ENCODE measurements at places on chromosomes 5 and 9.
A peak's percentile ranks its signal among the peaks of the same experiment; 100 is the strongest.

- DNase-seq: peak; percentile 53
Observed at GRCh38 chr5:126354012-126354857, 69.0 kb upstream of the GRAMD2B start.

DNA sequence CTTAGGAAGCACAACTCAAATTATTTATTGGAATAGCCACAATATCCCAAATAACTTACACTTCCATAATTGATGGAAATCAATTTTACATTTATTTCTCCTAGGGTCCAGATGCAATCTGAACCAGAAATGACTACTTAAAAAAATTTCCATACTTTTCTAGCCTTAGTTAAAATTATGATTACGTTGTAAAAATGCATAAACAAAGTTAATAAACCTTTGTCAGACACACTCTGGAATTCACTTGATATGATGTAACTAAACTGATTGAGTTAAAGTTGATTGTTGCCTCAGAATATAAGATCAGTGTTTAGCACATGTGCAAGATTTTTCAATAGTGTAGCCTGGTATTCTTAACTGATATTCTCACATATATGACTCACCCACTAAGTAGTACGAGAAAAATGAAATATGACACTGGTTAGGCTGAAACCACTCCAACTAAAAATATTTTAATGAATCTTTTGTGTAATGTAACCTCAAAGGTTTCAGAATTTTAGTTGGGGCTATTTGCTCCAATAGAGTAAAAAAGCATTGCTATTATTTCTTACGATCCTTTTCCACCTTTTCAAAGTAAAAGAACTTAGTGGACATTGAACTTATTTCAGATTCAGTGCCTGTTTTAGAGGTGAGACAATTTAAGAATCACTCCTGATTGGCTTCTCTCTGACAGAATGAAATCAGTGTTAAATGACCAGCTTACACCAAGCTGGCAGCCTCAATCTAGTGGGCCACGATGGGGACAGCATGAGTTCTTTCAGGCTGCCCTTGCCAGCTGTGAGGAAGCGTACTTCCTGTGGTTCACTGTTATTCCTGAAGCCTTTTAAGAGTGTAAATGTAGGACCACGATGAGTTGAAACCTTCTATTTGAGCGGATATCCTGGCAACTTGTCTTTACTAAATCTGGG lies 277.2 kb upstream of the CDH9 start:
- no peak for DNase-seq

GRCh38 chr5:179166886-179167841 lies 107.0 kb downstream of the ZNF354C start:
- DNase-seq: peak; percentile 60

- no peak for DNase-seq
Observed at GRCh38 chr9:114314881-114315722, 7.8 kb upstream of the ORM1 start.

- DNase-seq: peak; percentile 87
Observed at GRCh38 chr9:126516936-126517832, 96.5 kb upstream of the LMX1B start.

- peak; percentile 89 for DNase-seq
Observed at GRCh38 chr9:130689937-130690700, 3.5 kb upstream of the EXOSC2 start.

DNA sequence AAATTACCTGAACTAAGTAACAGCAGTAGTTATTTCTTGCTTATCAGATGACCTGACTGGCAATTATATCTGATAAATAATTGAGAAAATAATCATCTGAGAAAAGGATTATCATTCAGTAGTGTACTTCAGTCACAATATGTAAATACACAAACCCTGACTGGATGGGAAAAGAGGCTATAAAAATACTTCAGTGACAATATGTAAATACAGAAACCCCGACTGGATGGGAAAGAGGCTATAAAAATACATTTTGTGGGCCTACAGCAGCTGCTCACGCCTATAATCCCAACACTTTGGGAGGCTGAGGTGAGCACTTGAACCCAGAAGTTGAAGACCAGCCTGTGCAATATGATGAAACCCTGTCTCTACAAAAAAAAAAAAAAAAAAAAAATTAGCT lies 11.1 kb downstream of the UBAP2 start:
- DNase-seq: no peak

GRCh38 chr9:128276574-128277270 lies 646 bp downstream of the SWI5 start:
- DNase-seq: no peak

DNA sequence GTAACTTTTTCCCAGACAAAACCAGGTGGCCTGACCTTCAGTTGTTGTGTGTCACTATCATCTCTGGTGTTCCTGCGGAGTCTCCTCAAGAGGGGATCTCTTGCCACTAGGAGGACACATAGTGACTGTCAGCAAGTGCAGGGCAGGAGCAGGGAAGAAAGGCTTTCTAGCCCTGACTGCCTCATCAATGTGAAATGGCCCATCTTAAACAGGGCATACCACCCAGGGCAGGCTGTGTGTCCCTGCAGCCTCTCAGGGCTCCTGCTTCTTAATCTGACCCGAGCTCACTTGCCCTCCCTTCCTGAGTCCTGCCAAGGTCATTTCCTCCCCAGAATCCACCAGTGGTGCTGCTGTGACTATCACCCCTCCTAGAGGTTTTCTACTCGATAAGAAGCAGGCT lies 57.4 kb upstream of the SIMC1 start:
- DNase-seq: no peak

- no peak for DNase-seq
Observed at GRCh38 chr9:24073007-24073592, 247.1 kb upstream of the ELAVL2 start.

DNA sequence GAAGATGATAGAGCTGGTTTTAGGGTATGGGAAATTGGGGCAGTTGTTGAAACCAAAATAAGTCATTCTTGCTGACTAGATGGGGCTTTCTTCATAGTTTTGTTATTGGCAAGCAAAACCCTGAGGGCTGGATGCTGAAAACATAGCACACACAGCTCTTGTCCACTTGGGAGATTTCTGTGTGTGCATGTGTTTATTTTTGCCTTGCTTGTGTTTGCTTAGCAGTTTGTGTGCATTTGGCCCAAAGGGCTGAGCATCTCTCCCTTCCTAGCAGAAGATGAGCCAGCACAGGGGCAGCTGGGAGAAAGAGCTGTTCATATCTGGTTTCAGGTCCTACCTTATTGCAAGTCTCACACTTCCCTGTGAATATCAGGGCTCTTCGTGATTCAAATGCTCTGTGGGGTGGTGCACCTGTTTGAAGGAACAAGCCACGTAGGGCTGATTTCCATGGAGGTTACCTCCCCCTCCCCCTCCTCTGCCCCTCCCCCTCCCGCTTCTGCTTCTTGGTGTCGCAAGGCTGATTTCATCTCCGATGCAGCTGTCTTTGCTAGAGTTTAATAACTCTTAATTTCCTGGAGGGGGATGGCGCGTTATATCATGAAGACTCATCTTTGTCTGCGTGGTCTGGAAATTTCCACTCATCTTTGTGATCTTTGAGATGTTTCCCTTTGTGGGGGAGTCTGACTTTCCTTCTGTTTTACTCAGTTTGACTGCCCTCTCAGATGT lies 296.5 kb downstream of the ARHGAP26 start:
- DNase-seq: peak; percentile 51

- peak; percentile 72 for DNase-seq
Observed at GRCh38 chr5:5340206-5340729, 82.2 kb upstream of the ICE1 start.

DNA sequence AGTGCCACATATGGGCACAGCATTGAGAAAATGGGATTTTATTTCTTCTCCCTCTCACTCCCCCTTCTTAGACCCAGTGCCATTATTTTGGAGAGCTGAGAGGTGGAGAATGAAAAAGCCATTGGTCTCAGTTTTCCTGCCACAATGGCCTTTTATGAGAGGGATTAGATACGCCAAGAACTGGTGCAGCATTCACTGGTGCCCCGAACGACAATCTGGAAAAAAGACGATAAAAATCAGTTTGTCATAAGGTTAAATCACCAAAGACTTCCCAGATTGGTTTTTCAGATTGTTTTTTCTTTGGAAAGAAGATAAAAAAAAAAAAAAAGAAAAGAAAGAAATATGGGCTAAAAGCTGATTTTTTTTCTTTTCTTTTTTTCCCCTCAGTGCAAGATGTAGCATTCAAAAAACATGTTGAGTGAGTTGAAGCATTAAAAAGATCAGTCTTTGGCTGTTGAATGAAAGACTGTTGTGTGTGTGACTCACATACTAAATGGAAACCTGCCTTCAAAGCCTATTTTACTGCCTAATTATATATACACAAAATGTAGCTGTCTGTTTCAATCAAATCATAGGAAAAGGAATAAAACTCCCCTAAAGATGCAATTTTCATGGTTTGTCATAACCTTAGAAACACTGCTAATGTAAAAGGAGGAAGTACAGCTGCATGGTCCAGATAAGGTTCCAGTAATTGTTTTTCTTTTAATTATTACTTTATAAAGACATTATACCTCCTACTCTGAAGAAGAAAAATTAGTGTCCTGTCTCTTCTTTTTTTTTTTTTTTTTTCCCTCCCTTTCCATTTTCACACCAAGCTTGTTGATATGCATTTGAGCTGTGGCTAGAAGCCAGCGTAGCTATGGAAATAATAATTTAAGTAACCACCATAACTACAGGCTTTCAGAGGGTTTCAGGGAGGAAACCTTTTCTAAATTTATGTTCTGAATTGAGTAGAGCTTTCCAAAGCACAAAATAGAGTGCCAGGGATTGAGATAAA lies 27.2 kb upstream of the ZNF608 start:
- DNase-seq: no peak

GRCh38 chr5:218457-219291 lies 554 bp downstream of the SDHA start:
- DNase-seq: peak; percentile 69

- no peak for DNase-seq
Observed at GRCh38 chr5:96709152-96709821, 47.1 kb downstream of the CAST start.

GRCh38 chr5:6371079-6371810 lies 7.1 kb downstream of the MED10 start:
- DNase-seq: no peak

- no peak for DNase-seq
Observed at GRCh38 chr5:145777445-145778063, 57.6 kb downstream of the PRELID2 start.

GRCh38 chr5:124995421-124995820 lies 249.0 kb upstream of the ZNF608 start:
- DNase-seq: no peak

DNA sequence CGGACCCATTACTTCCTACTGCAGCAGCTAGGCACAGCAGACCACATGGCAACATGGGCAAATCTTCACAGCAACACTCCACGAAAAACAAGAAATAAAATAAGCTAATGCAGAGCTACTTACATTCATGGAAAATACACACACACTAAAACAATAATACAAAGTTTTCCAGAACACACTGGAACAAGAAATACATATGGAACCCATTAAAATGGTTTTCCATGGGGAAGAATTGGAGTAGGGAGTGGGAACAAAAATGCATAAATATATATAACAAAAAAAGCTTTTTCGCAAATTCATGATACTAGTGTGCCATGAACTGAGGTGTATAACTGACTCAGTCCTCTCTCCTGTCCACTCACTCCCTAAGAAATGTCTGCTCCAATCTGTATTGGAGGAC lies 8.3 kb downstream of the ADAMTS12 start:
- no peak for DNase-seq

- DNase-seq: no peak
Observed at GRCh38 chr9:128077847-128078503, 9.9 kb downstream of the SLC25A25 start.

DNA sequence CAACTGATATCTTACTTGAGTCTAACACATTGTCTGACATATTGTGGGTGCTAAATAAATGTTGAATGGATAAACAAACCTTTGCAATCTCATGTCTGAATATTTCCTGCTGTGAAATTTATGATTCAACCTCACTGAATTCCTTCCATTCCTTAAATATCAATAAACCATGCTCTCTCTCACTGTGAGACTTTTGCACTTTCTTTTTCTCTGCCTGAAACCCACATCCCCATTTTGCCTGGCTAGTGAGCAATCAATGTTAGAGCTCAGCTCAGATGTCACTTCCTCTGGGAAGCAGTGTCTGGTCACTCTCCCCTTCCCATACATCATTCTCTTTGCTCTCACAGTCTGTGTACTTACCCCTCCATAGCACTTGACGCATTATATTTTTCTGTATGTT lies 383.7 kb upstream of the TRPC7 start:
- no peak for DNase-seq

DNA sequence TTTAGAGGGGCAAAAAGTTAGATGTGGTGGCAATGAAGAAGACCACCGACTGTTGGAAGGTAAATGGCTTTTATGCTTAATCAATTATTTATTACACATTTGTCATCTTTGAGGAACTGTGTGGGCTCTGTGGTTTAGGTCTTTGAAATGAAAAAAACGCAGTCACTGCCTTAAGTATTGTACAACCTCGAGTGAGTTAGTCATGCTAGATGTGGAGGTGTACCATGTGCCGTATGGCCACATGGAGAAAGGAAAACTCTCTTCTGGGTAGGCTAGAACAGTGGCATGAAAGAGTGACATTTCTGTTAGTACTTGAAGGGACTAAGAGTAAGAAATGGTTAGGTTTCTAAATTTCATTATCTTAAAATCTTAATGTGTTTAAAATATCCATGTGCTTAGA lies 166.1 kb downstream of the HACD4 start:
- peak; percentile 83 for DNase-seq

GRCh38 chr9:101476576-101477208 lies 41.1 kb upstream of the ALDOB start:
- no peak for DNase-seq

- no peak for DNase-seq
Observed at GRCh38 chr5:41527201-41527779, 16.9 kb upstream of the PLCXD3 start.

GRCh38 chr5:66646570-66646969 lies 50.4 kb downstream of the MAST4 start:
- no peak for DNase-seq

DNA sequence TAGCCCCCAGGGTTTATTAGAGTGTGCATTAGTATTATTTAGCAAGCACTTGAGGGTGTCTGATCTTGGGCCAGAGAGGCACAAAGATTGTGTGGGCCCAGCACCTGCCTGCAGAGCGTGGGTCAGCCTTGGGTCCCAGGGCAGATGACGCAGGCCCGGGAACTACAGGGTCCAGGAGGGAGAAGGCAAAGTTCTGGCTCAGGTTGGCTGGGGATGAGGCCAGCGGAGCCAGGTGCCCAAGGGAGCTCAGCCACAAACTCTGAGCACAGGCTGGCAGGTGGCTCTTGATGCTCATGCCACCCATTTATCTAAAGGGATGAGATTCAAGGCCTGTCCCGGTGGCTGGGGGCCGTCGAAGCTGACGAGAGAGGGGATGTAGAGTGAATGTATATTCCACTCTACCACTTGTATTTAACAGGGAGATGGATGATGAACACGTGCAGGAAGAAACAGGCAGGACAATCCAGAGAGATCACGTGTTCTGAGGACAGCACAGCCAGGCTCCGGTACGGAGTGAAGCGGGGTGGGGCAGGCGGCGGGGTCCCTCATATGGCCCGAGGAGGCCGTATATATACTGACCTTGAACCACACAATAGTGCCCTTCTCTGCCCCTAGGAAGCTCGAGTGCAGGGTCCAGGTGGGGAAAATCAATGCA lies 818 bp upstream of the OBP2A start:
- DNase-seq: no peak

- DNase-seq: no peak
Observed at GRCh38 chr5:78542321-78542840, 106.2 kb downstream of the LHFPL2 start.

Measured in NB4 (cell line).